ENCODE measurements at places on chromosomes 1 and 21.

DNA sequence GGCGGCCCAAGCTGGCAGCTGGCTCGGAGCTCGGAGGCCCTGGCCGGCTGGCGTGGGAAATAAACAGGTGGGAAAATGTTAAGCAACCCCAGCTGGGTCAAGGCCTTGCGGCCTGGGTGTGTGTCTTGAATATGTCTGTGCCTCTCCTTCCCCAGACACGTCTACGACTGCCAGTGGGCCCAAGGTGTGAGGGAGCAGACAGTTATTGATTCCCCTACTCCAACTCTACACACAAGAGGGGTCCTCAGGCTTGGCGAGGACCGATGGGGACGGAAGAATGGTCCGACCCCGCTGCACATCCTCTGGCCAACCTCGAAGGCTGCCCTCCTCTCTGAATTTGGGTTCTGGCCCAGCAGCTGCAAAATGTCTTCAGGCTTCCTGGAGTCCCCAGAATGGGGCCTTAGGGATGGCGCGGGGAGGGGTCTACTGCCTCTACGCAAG, 2.2 kb downstream of the IL22RA1 start:
- no peak for DNase-seq

- DNase-seq: no peak
Measured at GRCh38 chr1:227042292-227042691, 102.2 kb downstream of the COQ8A start.

DNA sequence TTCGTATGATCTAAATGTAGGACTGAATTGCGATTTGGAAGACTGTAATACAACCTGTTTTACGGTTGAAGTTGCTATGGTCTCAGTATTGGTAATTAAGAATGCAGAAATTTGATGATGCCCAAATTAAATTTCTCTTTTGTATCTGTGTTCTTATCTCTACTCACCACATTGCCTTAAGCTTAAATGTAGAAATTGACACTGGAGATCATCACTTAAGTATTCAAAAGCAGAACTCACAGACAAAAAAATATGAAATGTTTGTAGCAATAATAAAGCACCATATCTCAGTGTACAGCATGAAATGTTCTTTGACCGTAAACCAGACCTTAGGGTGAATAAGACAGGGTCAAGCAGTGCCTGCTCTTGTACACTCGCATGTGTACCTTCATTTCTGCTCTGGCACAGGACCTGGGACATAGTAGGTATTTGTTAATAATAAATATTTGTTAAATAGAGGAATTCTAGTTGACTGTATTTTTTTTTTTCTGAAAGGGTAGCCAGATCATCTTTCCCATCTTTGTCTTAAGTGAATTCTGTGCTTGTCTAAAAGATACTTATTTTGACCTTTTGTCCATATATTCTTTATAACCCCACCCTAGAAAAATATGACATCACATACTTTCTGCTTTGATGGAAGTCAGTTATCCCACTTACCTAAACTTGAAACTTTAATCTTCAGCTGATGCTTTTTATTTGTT, 1.5 kb downstream of the CDC7 start:
- DNase-seq: no peak

DNA sequence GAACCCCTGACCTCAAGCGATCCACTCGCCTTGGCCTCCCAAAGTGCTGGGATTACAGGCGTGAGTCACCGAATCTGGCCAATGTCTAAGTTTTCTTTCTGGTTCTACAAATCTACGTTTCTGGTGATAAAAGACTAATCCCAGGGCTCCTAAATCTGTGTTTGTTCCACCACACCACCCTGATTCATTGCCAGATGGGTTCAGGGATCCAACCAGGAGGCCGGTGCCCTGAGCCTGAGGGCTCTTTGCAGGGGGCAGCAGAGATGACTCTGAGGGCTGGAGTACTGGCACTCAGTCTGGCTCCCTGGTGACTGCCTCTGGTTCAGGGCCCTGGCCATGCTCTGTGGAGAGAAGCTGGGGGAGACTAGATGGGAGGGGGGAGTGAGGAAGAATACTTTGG, 10.5 kb upstream of the OPRD1 start:
- no peak for DNase-seq

GRCh38 chr1:173356191-173356762, 120.9 kb upstream of the PRDX6 start:
- DNase-seq: no peak

GRCh38 chr21:36135391-36136102, 668 bp downstream of the CBR3 start:
- peak; percentile 54 for DNase-seq

DNA sequence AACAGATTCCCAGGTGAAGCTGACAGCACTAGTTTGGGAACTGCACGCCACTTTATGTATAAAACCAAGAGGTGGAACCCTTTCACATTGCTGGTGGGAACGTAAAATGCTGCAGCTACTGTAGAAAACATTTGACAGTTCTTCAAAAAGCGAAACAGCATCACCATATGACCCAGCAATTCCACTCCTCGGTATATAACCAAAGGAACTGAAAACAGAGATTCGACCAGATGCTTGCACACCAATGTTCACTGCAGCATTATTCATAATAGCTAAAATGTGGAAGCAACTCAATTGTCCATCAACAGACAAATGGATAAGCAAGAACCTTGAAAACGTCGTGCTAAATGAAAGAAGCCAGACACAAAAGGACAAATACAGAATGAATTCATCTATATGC, 17.5 kb downstream of the RSPH1 start:
- no peak for DNase-seq

DNA sequence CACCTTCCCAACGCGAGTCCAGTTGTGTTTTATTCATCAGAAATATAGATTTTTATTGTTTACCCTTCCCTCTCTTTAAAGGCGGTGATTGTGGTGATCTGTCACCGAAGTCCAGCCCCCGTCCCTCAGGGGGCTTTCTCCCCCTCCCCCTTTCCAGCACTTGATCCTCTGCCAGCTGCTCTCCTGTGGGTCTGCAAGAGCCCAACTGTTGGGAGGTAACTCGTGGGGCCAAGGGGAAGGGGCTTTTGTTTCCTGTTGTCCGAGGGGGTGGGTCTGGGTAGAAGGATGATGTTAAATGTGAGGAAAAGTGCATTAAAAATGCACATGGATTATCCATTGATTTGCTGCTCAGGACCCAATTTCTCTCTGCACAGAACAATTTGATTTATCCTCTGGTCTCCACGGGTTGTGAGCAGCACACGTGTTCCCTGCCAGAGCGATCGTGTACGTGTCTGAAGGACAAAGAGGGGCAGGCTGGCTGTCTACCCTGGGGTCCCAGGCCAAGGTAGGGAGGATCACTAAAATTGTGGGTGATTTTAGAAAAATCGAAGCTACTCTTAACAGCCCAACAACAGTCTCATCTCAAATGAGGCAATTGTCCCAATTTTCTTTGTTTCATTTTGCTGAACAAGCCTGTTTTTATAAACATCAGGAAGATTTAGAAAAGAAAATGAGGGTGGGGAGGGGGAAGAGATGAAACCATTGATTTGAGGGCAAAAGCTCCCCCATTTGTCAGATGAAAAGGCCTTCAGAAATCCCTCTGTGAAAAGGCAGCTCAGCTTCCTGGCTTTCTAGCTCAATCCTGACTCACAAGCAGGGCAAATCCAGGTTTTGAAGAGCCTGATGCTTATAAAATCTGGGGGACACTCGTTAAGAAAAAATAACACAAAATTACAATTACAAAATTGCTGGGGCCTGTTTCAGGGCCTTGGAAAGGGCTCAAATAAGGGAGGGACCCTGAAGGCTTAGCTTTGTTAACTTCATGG, 176.2 kb downstream of the RHOU start:
- DNase-seq: no peak

GRCh38 chr1:179707406-179707805, 35.7 kb upstream of the FAM163A start:
- DNase-seq: no peak

- no peak for DNase-seq
Measured at GRCh38 chr1:84156210-84156621, 12.1 kb downstream of the PRKACB start.

DNA sequence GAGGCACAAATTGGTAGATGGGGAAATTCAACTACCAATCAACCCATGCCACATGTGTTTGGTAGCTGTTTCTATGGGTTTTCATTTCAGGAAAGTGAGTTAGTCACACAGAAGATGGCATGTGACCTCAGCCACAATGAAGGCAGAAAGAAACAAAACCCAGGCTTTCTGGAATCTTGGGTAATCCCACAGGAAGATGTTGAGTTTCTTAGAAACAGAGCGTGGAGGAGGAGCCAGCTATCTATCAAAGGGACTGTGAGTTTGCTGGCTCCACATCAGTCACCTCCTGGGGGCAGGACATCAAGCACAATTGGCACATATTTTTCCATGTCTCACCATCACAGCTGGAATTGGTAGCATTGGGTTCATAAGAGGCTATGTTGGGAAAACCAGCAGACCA, 188.9 kb upstream of the PLXNA2 start:
- DNase-seq: no peak

DNA sequence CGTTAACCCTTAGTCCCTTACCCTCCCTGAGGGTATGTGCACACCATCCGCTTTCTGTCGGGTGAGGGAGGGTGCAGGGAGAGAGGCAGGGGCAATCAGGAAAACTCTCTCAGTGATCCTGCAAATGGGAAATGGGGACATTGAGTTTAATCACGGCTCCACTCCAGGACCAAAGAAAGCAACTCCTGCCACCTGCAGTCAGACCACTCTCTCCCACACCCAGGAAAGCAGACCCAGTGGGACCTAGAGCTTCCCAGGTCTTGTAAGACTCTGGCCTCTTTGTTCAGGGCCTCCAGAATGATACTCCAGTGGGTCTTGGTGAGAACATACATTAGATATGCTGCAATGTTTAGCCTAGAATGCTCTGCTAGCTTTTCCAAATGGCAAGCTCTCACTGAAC, 71.5 kb downstream of the GNG12 start:
- DNase-seq: no peak

GRCh38 chr1:166766942-166767341, 72.3 kb upstream of the POGK start:
- DNase-seq: no peak

GRCh38 chr1:97581614-97582051, 339.2 kb downstream of the DPYD start:
- DNase-seq: no peak

GRCh38 chr1:3479511-3480368, 25.3 kb downstream of the ARHGEF16 start:
- no peak for DNase-seq

DNA sequence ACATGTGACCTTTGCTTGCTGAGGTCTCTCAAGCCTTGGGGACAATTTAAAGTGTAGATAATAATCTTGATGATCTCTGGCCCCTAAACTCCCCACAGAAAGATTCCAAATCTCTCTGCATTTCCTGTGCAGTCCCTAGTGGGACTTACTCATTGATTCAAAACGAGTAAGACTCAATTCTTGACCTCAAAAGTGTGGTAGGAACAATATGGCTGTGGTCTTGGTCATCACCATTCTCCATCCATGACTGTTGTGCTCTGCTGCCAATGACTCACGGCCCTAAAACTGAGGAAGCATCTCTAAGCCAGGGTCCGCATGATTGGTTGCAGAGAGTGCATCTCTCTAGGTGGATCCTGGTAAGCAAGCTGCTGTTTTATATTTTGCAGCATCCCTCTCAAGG, 268.0 kb downstream of the PTGER3 start:
- no peak for DNase-seq

DNA sequence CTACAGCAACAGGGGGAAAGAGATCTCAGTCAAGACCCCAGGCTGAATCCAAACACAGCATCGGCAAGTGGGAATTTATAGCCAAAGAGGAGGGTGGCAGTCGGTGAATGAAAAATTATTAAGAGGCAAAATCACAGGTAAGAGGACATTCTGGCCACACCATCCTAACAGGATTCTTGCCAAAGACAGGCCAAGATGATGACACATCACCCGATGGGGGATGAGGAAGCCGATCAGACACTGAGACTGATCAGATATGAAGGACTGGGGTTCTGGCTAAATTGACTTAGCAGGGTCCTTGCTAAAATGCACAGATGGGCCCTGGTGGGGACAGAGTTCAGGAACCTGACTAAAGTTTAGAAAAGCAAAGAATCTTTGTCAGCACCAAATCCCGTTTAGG, 402.2 kb downstream of the SMYD3 start:
- DNase-seq: no peak

DNA sequence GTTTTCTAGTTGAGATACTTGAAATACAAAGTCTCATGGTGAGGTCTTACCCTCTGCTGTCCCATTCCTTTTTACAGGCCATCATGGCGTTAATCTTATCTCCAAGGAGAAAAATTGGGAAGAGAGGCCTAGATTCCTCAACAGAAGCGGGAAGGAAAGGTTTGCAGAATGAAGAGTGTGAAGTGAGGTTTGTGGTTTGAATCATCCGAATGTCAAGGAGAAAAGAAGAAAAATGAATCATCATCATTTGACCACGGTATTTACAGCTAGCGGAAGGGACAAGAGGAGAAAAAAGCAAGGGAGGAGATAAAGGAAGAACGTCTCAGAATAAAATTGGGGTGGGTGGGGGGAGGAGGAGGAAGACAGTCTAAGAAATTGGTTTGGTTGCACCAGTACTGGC, 935 bp upstream of the COG2 start:
- DNase-seq: no peak

GRCh38 chr1:37473431-37474045, 842 bp upstream of the ZC3H12A start:
- peak; percentile 72 for DNase-seq

DNA sequence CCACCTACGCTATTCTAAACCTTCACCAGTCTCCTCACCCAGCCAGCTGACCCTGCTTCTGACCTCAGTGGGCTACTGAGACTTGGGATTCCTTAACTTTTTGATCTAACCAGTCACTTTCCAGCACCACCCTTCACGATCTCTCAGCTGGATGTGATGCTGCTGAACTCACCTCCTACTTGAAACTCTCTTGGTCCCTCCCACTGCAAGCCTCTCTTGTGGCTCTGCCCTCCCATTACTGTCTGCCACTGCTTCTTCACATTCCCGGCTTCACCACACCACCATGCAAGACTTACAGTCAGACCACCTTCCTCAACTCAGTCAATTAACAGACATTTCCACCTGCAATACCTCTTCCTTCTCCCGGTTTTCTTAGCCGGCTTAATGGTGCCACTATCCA, 6.3 kb downstream of the TAF5L start:
- no peak for DNase-seq

DNA sequence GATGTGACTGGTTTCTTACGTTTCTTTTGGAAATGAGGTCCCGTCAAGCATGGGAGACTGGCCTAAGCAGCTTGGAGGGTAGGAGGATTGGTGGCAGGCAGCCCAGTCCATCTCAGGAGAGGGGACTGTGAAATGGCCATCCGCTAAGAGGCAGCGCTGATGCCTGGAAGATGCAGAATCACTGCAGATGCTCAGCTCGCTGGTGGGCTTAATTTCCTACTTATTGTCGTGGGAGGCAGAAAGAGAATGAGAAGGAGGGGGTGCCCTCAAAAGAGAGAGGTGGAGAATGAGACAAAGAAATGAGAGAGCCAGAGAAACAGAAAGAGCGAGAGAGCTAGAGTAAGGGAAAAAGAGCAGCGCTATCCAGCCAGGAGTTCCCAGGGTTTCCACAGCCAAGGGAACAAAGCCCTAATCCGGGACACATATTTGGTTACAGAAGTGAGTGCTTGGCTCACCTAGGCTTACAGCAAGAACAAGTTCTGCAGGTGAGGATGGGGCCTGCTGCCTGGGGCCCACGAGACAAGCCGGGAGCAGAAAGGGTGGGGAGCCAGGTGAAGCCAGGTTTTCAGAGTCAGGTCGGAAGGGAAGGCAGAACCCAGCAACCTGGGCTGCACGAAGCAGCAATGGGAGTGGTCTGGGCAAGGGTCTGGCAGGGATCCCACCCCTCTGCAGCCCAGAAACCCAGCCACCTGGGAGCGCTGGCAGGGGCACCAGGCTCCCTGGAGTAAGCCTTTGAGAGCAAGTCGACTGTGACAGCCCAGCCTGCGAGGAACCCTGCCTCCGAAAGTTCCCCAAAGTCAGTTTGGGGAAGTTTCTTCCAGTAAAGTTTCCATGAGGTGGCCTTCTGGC, 5.8 kb downstream of the ECE1 start:
- DNase-seq: no peak

- no peak for DNase-seq
Measured at GRCh38 chr21:33261635-33262034, 4.5 kb upstream of the IL10RB start.
